ENCODE measurements at places on chromosomes 12 and 14. TPM values are rescaled to one million over a fixed set of nuclear protein-coding genes. Genes with fewer than 3 reads are reported as not detected.

The PLA2G1B gene
- not detected for polyA plus RNA-seq

The CAPS2 gene
- polyA plus RNA-seq = 2.5 TPM

The BHLHE41 gene
- not detected for polyA plus RNA-seq

The FAM181A gene
- not detected for polyA plus RNA-seq

The TPH2 gene
- polyA plus RNA-seq = not detected

The SLC2A14 gene
- not detected for polyA plus RNA-seq

The CYP27B1 gene
- 0.52 TPM for polyA plus RNA-seq

The GPR68 gene
- 22.7 TPM for polyA plus RNA-seq

The PCBP2 gene
- polyA plus RNA-seq = 104 TPM

The CISTR gene
- not detected for polyA plus RNA-seq

The PPM1H gene
- polyA plus RNA-seq = not detected

The OASL gene
- 21.2 TPM for polyA plus RNA-seq

The LYZ gene
- polyA plus RNA-seq = not detected

The ZDHHC22 gene
- not detected for polyA plus RNA-seq

The GYS2 gene
- polyA plus RNA-seq = not detected

The WSCD2 gene
- polyA plus RNA-seq = 0.39 TPM

The FOXG1 gene
- not detected for polyA plus RNA-seq

The ABCD2 gene
- polyA plus RNA-seq = 8.7 TPM

The KRT75 gene
- not detected for polyA plus RNA-seq

The HOXC4 gene
- 0.37 TPM for polyA plus RNA-seq

The CARMIL3 gene
- polyA plus RNA-seq = 0.14 TPM

The TMEM63C gene
- 0.28 TPM for polyA plus RNA-seq

The SERPINA9 gene
- not detected for polyA plus RNA-seq

The SLC7A7 gene
- not detected for polyA plus RNA-seq

The CLEC4A gene
- polyA plus RNA-seq = 0.66 TPM

The RFX4 gene
- polyA plus RNA-seq = not detected

The ADGRD1 gene
- not detected for polyA plus RNA-seq

The PLEKHG7 gene
- not detected for polyA plus RNA-seq

The SLCO1B3 gene
- not detected for polyA plus RNA-seq

The C12orf54 gene
- not detected for polyA plus RNA-seq

The CCDC177 gene
- not detected for polyA plus RNA-seq

The KLRC1 gene
- 65.1 TPM for polyA plus RNA-seq

The FLRT2 gene
- not detected for polyA plus RNA-seq

The COA8 gene
- 64.4 TPM for polyA plus RNA-seq

The PDE3A gene
- polyA plus RNA-seq = not detected

The DPPA3 gene
- polyA plus RNA-seq = not detected

The NINJ2 gene
- 47.1 TPM for polyA plus RNA-seq

The ADAMTS20 gene
- not detected for polyA plus RNA-seq

The ARL6IP4 gene
- polyA plus RNA-seq = 246 TPM

The GALNT16 gene
- not detected for polyA plus RNA-seq

The SMIM41 gene
- not detected for polyA plus RNA-seq
